ENCODE measurements at places on chromosomes 6 and 20.

DNA sequence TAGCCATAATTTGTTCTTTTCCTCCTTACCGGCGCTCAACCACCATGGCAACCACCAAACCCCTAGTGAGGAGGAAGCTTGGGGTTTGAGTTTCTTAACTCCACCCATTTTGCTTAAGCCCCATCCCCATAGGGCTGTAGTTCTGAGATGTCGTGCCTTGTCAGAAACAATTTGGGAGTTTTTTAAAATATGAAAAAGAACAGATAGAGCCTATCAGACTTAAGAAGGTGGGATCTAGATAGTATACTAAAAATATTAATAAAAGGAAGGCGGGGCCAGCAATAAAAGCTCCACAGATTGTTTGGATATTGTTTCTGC, 5.6 kb downstream of the BRD2 start:
- no peak for DNase-seq

DNA sequence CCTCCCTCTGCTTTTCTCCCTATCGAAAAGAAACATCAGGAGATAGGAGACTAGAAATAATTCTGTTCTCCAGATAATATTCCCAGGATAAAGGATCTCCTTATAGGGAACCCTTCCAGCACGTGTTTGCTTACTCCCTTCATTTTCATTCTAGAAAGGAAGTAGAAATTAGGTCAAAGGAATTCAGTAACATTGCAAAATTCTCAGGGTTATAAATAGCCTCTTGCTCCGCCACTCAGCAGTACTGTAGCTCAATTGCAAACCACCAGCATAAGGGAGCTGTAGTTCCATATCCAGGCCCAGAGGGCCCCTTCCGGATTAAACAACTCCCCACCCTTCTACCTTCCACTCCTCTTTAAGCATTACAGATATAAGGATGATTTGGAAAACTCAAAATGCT, 6.2 kb downstream of the ELMO2 start:
- DNase-seq = no peak

- no peak for DNase-seq
Observed at GRCh38 chr6:156904176-156904967, 127.2 kb downstream of the ARID1B start.

DNA sequence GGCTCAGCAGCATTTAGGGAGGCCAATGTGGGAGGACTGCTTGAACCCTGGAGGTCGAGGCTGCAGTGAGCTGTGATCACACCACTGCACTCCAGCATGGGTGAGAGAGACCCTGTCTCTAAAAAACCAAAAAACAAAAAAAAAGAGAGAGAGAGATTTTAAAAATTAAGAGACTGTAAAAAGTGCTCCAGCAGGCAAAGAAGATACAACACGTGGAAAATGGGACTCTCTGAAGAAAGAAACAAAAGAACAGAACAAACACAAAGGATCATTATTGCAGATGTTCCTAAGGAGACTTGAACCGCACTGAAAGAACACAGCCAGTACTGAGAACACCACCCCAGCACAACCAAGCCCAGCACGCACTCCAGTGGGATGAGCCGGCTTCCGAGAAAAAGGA, 74.2 kb downstream of the TAF4 start:
- no peak for DNase-seq

GRCh38 chr6:71373943-71374342, 85.3 kb downstream of the OGFRL1 start:
- no peak for DNase-seq

DNA sequence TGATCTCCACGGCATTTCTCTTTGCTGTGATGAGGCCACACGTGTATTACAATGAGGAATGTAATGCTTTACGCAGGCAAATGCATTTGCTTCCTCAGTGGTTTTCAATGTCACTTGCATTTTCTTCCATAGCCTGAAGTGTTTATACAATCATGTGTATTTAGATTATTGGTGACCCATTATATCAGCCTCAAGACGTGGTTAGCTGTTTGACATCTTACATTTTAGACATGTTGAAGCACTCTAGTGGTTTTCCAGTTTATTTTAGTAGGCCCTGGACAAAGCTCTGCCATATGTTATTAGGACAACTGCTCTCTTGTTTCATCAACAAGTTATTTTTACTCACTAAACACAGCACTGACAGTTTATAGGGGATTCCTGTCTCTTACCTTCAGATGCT, 200.4 kb downstream of the UTRN start:
- DNase-seq = no peak

GRCh38 chr6:149249370-149250357, 67.8 kb upstream of the TAB2 start:
- no peak for DNase-seq

DNA sequence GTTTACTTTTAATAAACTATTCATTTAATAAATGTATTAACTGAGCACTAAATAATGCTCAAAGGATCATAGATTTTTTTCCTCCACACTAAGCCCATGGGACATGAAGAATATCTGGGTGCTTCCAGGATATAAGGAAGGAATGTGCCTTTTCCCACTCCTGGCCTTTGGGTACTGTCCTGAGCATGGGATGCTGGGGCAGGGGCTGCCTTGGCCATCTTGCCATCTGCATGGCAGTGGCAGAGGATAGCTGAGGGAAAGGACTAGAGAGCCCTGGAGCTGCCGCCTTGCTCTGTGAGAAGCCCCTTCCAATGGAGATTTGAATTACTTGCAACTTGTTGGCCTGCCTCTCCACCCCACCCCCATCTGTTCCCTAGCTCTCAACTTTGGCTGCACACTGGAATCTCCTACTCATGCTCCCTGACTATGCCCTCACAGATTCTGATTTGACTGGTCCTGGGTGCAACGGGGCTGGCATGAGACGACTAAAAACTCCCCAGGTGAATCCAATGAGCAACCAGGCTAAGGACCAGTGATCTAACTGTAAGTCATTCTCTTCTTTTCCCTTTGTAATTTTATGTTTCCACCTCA, 15.6 kb downstream of the DDRGK1 start:
- DNase-seq = no peak

DNA sequence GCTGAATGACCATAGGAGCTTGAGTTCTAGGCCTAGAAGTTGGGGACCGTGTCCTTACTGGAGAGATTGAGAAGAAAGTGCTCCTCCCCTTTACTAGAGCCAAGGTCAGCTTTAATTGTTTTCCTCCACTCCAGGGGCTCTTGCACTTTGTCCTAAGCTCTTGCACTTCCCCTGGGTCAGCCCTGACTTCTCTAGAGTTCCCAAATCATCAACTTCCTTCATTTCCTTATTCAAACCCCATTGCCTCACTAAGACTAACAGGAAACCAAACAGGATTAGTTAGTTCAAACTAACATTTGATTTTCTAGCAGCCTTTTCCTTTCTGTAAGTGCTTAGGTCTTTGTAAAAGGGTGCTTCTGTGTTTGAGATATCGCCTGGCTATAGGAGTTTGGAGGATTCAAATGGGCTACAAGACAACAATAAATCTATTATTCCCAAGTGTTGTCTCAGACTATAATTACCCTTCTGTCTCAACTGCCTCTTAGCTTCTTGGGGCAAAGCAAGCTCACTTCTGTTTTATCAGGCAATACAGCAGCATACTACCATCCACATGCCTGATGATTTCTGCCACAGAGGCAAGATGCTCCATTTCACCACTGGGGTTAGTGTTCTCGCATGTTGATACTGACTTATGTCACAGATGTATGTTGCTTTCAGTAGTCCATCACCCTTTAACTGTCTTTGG, 12.8 kb upstream of the DTNBP1 start:
- DNase-seq = no peak

DNA sequence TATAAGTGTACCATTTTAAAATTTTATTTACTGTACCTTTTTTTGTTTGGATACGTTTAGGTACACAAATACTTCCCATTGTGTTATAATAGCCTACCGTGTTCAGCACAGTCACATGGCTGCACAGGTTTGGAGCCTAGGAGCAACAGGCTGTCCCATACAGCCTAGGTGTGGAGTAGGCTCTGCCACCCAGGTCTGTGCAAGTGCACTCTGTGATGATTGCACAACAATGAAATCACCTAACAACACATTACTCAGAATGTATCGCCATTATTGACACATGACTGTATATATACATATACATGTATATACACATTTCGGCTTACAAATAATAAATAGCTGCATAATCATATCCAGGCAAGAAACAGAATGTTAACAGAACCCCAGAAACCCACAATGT, 15.4 kb downstream of the SERAC1 start:
- no peak for DNase-seq

DNA sequence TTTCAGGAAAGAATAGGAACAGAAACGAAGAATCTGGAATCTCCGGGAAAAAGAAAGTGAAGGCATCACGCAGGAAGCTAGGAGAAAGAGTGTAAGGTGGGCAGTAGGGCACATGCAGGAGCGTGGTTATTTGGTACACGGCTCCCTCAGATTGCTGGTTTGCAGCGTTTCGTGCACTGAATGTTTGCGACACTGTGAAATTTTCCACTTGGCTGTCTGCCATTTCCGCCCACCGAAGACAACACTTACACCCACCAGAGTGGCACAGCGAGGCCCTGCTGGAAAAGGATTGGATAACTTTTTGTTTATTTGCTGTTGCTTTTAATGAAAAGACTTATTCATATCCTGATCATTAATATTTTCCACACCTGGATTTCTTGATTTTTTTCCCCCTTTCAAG, 248.3 kb downstream of the GMPR start:
- no peak for DNase-seq

- no peak for DNase-seq
Observed at GRCh38 chr6:81978230-81978629, 225.7 kb upstream of the TENT5A start.

DNA sequence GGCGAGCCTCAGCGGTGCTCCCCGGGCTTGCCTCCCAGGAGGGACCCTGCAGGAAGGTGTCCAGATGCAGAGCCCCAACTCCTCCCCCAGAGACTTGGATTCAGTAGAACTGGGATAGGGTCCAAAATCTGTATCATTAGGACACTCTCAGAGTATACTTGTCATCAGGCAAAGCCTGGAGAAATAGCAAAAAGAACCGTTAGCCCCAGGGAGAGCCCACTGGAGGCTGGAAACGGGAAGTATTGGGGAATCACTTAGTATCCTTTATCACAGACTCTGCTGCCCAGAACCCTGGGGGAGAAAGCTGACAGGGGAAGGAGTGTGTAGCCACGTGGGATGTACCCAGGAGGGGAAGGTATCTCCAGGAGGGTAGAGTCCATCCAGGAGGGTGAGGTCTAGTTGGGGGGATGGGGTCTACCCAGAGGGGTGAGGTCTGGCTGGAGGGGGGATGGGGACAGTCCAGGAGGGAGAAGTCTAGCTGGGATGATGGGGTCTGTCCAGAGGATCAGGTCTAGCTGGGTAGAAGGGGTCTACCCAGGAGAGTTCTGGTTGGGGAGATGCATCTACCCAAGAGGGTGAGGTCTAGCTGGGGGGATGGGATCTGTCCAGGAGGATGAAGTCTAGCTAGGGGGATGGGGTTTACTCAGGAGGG, 107.2 kb downstream of the LY86 start:
- no peak for DNase-seq

DNA sequence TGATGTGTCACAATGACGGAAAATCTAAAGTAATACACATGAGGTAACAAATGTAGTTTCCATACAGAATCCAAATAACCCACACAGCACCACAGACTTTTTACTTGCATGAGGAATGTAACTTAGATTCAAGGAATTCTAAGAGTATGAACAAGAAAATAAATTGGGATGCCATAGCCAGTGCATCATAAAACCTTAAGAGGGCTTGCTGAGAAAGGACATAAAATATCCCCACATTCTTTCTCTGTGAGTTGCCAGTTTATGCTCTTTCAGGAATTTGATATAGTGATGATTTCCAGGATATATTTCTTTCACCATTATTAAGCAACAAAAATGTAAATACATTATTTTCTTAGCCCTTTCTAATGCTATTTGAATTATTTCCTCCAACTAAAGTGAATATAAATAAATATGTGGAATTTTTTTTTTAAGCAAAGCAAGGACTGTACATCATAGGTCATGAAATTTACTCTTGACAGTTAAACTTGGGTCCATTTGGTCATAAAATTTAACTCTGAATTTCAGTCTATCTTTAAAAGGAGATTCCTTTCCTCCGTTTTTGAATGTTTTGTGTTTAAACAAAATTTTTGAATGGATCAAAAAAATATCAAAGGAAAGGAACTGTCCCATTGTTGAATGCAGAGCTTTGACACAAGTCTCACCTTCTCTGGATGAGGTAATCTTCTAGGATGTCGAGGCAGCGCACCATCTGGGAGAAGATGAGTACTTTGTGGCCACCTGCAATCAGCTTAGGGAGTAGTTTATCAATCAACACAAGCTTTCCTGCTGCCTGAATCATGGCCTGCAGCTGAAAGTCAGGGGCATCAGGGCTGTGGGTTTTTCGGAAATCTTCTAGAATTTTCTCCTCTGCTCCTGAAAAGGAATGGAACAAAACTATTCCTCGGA, 116.3 kb upstream of the EMILIN3 start:
- DNase-seq = no peak

- no peak for DNase-seq
Observed at GRCh38 chr6:35152067-35152707, 11.0 kb upstream of the TCP11 start.

DNA sequence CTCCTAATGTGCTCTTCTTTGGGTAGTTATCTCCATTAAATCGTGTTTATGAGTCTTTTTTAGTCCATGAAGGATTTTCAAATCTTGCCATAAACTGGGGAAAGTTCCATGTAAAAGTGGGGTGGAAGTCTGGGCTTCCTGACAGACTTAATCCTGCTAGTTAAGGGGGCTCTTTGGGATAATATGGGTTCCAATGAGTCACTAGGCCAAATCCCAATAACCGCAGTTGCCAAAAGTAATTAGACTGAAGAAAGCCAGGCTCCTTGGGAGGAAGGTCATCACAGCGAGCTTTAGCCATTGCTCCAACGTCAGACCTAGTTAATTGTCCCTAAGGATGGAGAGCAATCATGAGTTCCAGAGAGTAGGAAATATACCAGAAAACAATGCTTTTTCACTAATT, 10.8 kb downstream of the RSPO3 start:
- no peak for DNase-seq

DNA sequence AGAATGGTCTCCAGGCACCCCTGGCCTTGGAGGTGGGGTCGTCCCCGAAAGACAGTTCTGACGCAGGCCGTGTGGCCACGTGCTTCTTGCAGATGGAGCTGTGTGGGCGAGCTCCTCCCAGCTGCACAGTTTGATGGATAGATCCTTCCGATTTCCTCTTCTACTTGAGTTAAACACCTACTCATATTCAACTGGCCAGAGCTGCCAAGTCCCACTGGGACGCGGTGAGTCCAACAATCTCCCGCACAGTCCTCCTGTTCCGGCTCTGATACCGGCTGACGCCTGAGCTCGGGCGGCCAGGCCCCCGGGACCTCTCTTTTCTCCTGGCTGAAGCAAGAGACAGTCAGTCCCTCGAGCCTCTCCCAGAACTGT, 57.9 kb upstream of the DACT2 start:
- DNase-seq = no peak

- no peak for DNase-seq
Observed at GRCh38 chr6:113870917-113871316, 13.8 kb downstream of the MARCKS start.
